Activated T-cell treated with anti-CD3 and anti-CD28 coated beads for 48 hours (primary cell): ENCODE measurements at places on chromosomes 16 and 17.

DNA sequence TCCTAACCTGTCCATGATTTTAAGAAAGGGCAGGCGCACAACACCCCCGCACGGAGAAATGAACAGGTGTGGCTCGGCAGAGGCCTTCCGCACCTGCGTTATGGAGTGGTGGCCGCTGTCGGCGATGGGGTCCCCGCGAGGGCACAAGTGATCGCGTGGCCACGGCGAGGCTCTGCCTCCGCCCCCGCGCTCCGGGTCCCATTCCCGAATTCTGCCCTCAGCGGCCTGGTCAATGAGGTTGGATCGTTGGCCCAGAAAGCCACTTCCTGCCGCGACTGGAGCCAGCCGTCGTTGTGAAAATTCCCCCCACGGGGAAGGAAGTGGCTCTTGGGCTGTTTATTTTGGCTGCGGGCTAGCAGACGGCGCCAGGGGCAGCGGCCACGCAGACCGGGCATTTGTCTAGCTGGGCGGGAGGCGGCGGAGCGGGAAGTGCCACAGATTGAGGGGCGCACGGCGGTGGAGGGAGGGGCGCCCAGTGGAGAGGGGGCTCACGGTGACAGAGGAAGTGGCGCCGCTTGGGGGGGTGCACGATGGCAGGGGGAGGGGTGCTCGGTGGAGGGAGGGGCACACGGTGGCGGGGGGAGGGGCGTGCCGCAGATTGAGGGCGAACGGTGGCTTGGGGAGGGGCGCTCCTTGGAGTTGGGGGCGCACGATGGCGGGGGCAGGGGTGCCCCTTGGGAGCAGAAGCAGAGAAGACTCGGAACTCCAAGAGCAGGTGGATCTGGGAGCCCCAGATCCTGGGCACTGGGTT, 25.0 kb downstream of the MRC2 start:
- peak; percentile 18 for DNase-seq

DNA sequence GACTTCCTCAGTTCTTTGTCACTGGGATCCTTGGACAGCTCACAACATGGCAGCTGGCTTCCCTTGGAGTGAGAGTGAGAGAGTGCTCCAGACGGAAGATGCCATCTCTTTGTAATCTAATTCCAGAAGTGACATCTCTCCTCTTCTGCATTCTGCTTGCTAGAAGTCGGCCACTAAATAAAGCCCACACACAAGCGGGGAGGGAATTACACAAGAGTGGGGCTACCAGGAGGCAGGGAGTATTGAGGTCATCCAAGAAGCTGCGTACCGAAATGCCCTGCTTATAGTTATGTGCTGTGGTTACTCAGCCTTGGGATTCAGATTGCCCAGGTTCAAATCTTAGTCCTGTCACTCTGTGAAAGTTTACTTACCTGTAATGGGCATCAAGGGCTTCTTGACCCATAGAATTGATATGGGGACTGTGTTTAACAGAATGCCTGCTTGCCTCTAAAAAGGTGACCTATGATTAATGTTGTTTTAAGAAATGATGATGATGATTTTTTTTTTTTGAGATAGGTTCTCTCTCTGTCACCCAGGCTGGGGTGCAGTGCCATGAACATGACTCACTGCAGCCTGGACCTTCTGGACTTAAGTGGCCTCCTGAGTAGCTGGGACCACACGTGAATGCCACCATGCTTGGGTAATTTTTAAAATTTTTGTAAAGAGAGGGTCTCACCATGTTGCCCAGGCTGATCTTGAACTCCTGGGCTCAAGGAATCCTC, 120.9 kb upstream of the HS3ST2 start:
- no peak for DNase-seq

GRCh38 chr16:66335704-66336329, 30.7 kb upstream of the CDH5 start:
- DNase-seq = no peak

DNA sequence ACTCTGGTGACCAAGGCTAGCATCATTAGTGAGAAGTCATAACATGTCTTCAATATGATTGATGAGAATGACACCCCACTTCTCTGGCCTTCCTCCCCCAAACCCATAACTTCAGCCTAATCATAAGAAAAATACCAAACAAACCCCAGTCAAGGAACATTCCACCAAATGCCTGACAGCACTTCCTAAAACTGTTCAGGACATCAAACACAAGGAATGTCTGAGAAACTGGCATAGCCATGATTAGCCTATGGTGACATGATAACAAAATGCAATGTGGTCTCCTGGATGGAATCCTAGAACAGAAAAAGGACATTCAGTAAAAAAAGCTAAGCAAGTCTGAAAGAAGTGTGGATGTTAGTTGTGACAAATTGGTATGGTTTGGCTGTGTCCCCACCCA, 24.7 kb upstream of the TBX4 start:
- no peak for DNase-seq

GRCh38 chr16:17773698-17774101, 302.9 kb upstream of the XYLT1 start:
- no peak for DNase-seq

DNA sequence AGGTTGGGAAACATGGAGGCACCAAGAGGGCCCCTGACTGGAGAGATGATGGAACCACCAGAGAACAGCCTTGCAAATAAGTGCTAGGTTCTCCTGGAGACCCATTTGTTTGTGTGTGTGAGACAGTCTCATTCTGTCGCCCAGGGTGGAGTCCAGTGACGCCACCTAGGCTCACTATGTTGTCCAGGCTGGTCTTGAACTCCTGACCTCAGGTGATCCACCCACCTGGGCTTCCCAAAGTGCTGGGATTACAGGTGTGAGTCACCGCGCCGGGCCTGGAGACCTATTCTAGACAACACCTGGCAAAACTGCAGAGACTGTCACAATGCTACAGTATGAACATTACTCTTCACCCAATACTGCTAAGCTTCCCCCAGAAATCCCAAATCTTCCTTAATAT, 1.5 kb downstream of the NPLOC4 start:
- DNase-seq = no peak

- DNase-seq = no peak
These were observed 58.9 kb upstream of the CLEC3A start for GRCh38 chr16:77963185-77964044.

DNA sequence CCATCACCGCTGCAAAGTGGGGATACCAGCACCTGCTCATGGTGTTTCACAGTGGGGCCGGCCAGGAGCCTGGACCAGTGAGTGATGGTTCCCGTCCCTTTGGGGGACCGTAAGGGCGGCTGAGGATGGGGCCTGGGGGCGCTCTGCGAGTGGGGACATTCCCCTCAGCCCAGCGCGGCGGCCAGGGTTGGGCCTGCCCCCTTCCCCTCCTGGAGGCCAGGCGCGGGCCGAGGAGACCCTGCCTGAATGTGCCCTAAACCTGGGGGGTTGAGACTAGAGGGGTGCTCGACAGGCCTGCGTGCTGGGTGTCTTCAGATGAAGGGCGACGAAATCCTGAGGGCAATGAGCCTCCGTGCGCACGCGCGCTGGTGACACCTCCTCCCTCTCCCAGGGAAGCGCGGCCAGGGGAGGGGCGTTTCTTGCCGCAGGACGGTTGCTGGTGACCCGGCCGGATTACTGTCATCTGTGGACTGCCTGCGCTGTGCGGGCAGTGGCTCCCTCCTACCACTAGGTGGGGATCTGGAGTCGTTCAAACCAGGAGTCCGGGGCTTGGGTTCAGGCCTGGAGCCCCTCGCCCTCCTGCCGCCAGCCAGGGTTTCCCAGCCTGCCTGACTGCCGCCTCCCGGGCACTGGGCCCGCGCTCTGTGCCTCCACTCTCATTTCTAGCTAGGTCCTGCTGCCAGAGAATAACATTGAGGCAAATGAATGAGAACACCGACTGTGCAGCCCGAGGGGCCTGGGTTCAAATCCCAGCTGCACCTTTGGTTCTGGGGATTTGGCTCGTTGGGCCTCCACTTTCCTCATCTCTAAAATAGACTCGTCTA, 17.1 kb downstream of the TBX2 start:
- peak; percentile 59 for DNase-seq

GRCh38 chr17:40622509-40622928, 25.1 kb downstream of the SMARCE1 start:
- DNase-seq = no peak

DNA sequence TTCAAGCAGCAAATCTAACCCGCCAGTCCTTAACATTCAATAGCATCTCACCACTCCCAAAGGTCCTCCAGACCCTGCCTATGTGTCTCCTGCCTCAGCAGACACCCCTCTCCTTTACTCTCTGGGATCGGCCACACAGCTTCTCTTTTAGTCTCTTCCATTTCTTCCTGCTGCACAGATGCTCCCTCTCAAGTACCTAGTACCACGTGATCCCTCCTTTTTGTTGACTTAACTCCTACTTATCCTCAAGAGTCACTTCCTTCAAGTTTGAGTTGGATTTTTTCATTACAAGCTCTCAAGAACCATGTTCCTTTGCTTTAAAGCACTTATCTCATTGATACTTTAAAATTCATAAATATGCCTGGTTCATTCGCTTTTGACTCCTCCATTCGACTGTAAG, 24.9 kb downstream of the AMFR start:
- no peak for DNase-seq

- no peak for DNase-seq
These were observed 175.9 kb downstream of the SPECC1 start for GRCh38 chr17:20184977-20185619.

- no peak for DNase-seq
These were observed 6.2 kb upstream of the TBKBP1 start for GRCh38 chr17:47687748-47688147.

DNA sequence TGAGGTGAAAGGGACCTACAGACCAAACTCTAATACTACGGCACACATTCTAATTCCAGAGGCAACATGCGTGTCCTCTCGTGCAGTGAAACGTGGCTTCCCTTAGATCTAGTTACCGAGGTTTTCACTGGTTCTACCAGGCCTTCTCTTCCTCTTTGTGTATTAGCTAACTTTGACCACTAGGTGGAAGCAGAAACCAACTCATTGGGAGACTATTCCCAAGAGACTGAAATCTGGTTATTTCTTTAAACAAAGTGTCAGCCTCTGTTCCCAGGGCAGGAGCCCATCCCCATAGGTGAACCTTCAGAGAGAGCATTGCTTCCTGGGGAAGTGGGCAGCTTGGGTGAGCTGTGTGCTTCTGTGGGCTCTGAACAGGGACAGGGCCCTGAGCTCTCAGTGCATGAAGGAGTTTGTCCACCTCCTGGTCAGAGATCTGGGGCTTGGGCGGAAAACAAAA, 19.7 kb upstream of the RCVRN start:
- DNase-seq = no peak

- DNase-seq = no peak
These were observed 25.9 kb downstream of the ZNF469 start for GRCh38 chr16:88408561-88409142.

- DNase-seq = no peak
These were observed 4.3 kb upstream of the AKAP1 start for GRCh38 chr17:57080718-57081117.

- peak; percentile 57 for DNase-seq
These were observed 1.1 kb downstream of the MT2A start for GRCh38 chr16:56609463-56609921.

DNA sequence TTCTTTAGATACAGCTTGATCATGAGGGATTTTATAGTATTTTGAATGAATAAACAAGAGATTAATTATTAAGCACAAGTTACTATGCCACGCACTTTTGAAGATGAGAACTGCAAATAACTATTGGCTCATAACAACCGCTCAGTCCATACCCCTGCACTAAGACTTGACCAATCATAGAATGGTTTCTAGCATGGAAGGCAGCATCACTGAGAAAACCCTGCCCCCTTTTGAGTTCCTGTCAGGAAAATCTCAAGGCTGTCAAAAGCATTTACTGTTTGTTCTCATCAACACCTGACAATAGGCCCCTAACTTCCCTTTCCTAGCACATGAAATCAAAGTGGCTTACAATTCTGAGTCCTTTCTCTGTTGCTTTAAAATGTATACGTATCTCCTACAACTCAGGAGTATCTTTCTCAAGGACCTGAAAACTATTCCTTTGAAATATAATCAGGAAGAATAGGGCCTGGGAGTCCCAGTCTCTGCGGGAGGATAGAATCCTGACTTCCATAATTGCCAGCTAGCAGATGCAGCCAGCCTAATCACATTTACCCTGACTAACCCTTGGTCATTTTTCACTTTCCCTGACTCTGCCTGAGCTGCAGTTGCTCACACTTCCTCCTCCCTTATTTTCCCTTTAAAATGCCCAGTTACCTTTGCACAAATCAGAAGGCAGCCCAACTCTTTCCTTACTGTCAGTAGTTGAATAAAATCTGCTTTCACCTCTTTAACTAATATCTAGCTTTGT, 9.1 kb upstream of the MMD start:
- DNase-seq = no peak

DNA sequence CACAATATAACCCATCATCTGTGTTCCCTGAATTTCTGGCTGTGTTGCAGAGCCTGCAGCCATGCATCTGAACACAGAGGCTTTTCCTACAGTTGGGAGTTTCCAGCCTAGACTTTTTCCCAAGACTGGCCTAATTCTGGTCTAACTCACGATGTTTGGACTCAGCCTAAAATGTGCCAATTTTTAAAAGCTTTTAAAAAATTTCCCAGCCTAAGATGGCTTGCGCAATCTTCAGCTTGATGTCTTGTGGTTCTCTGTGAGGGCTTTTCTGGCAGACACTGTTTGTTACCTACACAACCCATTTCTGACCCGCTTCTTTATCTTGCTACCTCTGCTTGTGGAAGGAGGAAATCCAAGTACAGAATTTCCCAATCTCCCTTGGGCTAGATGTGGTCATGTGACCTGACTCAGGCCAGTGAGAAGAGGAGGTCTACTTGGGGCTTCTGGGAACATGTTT, 72.7 kb upstream of the GAS7 start:
- DNase-seq = no peak

- DNase-seq = no peak
These were observed 60.4 kb downstream of the BAIAP2 start for GRCh38 chr17:81095383-81095762.

DNA sequence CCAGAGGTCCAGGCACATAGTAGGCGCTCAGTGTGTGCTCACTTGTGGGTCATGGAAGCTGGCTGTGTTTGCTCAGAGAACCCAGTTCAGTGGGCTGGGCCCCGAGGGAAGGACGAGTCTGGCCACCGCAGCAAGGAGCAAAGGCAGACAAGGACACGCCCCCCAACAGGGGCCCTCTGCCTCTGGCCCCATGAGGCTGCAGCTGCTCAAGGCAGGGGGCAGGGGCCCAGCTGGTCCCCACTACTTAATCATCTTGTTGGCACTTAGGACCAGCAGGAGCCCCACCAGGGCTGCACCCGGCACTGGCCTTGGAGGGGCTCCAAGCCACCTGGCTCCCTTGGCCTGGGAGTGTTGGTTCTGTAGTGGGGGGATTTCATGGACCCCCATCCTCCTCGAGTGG, 16.1 kb downstream of the KCNJ12 start:
- DNase-seq = no peak

- DNase-seq = peak; percentile 60
These were observed 30.0 kb upstream of the RNF43 start for GRCh38 chr17:58447039-58447975.

DNA sequence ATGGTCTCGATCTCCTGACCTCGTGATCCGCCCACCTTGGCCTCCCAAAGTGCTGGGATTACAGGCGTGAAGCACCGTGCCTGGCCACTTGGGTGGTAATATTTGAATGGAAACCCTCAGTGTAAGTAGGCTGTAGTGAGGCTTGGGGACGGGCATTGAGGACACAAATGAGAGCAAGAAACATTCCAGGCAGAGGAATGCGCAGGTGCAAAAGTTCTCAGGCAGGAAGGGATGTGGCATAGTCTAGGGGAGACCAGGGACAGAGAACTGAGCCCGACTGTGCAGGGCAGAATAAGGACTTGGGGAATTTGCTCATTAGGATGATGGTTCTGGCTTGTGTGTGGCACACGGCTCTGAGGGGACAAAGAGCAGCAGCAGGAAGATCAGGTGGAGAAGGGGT, 54.8 kb downstream of the GRB2 start:
- DNase-seq = no peak

GRCh38 chr17:43383826-43384475, 14.8 kb upstream of the ARL4D start:
- no peak for DNase-seq

GRCh38 chr17:27217631-27218030, 76.3 kb upstream of the WSB1 start:
- no peak for DNase-seq
